ENCODE measurements at places on chromosomes 6 and 20. TPM values are rescaled to one million over a fixed set of nuclear protein-coding genes. Genes with fewer than 3 reads are reported as not detected.

PMEPA1 gene
- 8.0 TPM for total RNA-seq

KCNQ2 gene
- total RNA-seq: not detected

PTCHD4 gene
- total RNA-seq: not detected

GABRR1 gene
- total RNA-seq: not detected

SLX4IP gene
- 3.1 TPM for total RNA-seq

PRPH2 gene
- total RNA-seq: 4.0 TPM

PANK2 gene
- total RNA-seq: 39.0 TPM

FAM217A gene
- not detected for total RNA-seq

Data from stomach (tissue), 19 donors.